Stimulated activated CD4-positive, alpha-beta T cell treated with anti-CD3 and anti-CD28 coated beads, Interleukin-1b, Interleukin-23, amount 100 ng/mL, for 1 hour (primary cell): ENCODE measurements at places on chromosomes 7 and 10.

DNA sequence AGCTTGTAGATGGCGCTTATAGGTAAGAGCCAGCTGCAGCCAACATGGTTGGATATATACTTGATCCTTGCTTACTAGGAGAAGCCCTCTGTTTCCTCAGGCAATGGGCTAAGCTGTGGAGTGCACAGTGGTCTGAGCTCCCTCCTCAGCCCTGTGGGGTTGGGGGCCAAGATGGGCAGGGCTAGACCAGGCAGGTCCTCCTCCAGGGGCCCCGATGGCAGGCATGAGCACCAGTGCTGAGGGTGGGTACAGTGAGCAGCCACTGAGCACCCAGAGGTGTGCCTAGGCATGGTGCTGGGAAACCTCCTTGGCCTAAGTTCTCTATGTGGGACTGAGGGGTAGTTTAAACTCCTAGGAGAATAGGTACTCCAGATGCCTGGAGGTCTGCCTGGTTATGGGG, 680.2 kb downstream of the SUGCT start:
- no peak for DNase-seq

DNA sequence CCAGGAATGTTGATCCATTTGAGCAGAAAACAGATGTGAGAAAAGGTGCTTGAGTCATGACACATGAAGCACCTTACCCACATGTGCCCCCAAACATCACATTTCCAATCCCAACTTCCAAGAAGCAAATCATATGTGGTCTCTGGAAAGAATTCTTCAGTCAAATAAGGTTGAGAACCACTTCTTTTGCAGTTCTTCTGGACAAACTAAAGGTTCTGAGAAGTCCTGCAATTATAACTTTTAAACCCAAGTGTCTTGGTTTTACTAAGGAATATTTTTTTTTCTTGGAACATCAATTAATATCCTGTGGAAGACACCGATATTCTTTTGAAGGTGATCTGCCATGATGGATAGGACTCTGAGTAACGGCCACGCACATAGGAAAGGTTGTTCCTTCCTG, 151.3 kb downstream of the MYOF start:
- DNase-seq: no peak

GRCh38 chr10:3261921-3262320, 89.3 kb upstream of the PITRM1 start:
- DNase-seq: no peak

DNA sequence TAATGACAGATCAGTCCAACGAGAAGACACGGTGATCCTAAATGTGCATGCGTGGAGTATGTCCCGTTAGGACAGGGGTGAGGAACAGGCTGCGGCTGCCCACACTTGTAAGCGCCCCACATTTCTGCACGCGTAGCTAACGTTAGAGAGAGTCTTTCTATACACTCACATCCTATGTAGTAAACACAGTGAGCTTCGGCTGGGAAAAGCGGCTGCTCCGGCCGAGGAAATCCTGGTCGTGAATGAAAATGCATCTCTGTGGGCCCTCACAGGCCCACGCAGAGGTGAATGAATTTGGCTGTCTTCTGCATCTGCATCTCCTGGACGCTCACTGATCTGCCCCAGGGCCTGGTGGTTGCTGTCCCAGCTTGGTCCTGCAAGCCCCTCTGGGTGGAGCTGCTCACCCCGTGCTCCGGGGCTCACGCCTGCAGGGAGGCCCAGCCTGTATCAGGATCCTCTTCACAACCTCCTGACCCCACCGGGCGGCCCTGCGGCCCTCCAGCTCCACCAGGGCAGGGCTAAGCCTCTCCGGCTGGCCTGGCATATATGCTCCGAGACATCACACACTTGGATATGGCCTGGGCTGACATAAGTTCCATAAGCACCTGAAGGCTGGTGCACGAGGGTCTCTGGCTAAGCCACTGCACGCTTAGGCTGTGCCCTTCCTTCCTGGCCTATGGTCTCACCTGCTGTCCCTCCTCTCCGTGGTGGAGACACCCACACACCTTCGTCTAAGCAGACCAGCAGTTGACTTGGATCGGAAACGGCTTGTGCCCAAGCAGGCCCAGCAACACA, 117.9 kb upstream of the DIP2C start:
- no peak for DNase-seq

- no peak for DNase-seq
Measured at GRCh38 chr7:79876848-79877252, 257.8 kb upstream of the GNAI1 start.

- no peak for DNase-seq
Measured at GRCh38 chr7:38846280-38846679, 62.7 kb downstream of the VPS41 start.

- DNase-seq: no peak
Measured at GRCh38 chr7:142568435-142569097, 180.7 kb upstream of the PRSS1 start.

DNA sequence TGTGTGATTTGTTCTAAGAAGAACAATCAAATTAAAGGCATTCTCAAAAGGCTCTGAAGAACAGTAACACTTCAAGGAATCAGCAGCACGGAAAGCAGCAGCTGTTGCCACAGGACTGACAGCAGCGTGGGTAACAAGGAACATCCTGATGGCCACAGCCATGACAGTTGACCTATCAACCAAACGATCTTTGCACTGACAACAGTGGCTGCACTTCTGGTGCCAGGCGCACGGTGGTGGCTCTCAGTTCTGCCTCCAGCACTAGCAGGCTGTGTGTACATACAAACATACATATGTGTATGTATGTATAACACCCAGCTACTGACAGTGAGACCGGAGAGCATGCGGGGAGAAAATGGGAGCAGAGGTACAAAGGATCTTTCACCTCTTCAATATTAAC, 114.1 kb downstream of the ZFAND4 start:
- DNase-seq: no peak

GRCh38 chr10:104028146-104028545, 57.5 kb downstream of the COL17A1 start:
- no peak for DNase-seq

- DNase-seq: no peak
Measured at GRCh38 chr7:88020953-88021665, 87.1 kb downstream of the ADAM22 start.

DNA sequence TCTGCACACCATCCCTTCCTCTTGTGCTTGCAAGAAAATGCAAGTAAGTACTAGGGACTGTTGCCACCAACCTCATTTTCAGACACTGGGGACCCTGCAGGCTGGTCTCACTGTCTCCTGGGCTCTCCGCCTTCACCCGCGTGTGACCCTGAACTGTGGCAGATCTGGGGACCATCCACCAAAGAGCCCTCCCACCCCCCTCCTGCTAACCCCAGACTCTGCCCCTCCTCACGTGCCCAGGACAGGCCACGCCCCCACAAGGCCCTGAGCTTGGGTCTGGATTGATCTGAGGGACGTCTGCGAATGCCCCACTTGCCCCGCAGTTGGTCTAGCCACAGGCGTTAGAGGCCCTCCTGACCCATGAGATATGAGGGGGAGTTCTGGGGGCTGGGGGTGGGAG, 8.1 kb downstream of the CNPY1 start:
- DNase-seq: no peak

- no peak for DNase-seq
Measured at GRCh38 chr10:91590904-91591796, 41.7 kb downstream of the PPP1R3C start.
